ENCODE measurements at places on chromosomes 6 and 20. TPM values are rescaled to one million over a fixed set of nuclear protein-coding genes. Genes with fewer than 3 reads are reported as not detected.

Gene SIRPB1
- total RNA-seq: 11.2 TPM

DNA sequence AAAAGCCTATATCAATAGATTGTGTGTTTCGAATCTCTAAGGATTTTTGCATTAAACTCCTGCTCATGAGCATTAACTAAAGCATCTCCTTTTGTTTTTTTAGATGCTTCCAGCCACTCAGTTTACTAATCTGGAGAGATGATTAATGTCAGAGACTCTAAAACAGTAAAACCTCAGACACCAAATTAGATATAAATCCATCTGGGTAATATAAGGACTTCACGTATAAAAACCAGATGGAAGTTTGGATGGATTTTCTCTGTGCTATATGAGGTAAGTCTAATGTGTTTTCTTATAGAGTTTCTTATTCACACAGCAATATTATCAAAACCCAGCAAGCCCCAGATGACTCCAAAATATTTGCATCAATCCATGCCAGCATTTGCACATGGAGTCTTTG is 137.2 kb downstream of the SYNE1 start:
- DNase-seq: no peak

Gene CBLN4
- total RNA-seq: 0.14 TPM

DNA sequence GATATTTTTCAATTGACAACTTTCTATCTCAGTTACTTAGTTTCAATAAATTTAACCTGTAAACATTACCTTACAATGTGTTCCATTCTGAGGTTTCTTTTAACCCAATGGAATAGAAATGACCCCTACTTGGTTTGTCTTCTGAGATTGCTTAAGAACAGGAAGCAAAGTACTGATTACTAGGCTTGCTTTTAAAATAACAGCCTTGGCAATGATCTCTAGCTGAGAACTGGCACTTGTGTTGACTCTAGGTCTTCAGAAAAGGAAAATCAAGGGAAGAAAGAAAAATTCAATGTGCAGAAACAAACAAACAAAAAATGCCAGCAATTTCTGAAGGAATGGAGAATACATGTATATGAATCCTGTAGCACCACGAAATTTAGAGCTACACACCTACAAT is 66.1 kb downstream of the SYNE1 start:
- DNase-seq: no peak

Gene CLVS2
- total RNA-seq: not detected

Gene LAMA2
- 139 TPM for total RNA-seq

DNA sequence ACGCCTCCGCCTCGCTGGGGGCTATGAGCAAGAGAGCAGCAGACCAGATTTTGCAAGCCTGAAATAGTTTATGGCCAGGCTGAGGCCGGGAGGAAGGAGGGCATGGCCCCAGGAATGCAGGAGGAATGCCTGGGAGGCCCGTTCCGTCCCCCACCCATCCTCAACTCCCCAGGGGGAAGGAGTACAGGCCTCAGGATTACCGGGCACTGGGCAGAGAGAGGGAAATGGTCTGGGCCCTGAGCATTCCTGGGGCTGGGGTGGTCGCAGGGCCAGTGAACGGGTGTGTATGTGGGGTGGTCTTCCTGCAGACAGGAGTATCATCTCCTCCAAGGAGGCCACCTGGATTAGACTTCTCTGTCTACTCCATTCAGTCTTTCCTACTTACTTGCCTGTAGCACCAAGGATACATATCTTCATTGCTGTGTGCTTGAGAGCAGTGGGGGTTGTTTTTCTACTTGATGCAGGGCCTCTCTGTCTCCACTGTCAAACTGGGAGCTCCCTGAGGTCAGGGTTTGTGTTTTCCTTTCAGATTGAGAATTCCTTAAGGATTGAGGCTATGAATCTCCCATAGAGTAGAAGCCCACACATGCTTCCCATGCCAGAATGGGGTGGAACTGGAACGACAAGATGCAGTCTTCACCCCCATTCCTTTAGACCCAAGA is 81.3 kb downstream of the VEGFA start:
- peak; percentile 71 for DNase-seq

DNA sequence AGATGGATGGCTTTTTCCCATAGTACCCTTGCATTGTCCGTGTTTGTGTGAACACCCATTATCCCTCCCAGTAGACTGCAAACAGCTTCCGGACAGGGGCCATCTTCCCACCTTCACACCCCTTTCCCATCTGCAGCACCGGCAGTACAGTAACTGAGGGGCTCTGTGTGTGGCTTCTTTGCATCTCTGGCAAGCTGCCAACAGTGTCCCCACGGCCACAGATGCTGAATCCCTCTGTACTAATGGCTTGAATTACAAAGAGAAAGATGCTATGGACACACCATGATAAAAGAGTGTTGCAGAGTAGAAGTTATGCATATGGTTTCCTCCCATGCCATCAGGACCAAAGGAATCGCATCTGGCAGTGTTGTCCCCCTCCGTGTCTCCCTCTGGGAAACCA is 101.1 kb upstream of the CDYL start:
- DNase-seq: no peak

GRCh38 chr6:13243033-13243432 is 85.3 kb downstream of the TBC1D7 start:
- DNase-seq: no peak

DNA sequence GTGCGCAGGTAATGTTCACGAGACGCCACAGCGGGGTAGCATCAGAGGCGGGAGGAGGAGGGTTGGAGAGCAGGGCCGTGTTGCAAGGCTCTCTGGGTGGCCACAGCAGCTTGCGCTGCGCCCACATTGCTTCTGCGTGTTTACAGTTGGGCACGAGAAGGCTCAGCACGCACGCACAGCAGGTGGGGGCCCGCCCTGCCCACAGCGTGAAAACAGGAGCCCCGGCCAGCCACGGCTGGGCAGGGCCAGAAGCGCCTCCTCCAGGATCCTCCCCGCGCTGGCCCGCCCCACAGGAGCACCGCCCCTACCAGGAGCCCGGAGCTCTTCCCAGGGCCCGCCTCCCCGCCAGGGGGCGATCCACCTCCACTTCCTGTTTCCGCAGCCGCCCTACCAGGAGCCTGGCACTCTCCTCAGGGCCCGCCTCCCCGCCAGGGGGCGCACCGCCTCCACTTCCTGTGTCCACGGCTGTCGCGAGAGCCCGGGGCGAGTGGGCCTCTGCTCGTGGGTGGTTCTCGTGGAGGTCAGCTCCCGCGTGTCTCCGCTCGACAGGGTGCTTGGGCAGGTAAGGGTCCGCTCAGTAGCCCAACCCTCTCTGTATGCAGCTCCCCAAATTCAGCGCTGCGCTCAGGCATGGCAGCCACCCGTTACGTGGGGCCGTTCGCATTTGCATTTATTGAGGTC is at the start of gene FAM50B:
Gene FAM50B, plus strand, starts transcription at position 449 of the 681 bp plus-strand sequence. CDS start 439 bp downstream, outside the sequence.
- DNase-seq: peak; percentile 98

All from posterior vena cava (tissue), 2 donors.